Fibroblast of skin of left biceps (primary cell): ENCODE measurements at places on chromosomes 11 and 22.

- no peak for DNase-seq
Measured at GRCh38 chr11:82733444-82734119, at the start of gene FAM181B. Gene FAM181B (minus strand): TSS chr11:82733864. CDS start chr11:82733729, 135 bp downstream.

- DNase-seq = no peak
Measured at GRCh38 chr11:83035070-83035854, 36.4 kb downstream of the RAB30 start.

- DNase-seq = peak; percentile 66
Measured at GRCh38 chr11:36431429-36432092, 78.5 kb downstream of the TRAF6 start.

- no peak for DNase-seq
Measured at GRCh38 chr11:986270-986951, 50.1 kb downstream of the MUC6 start.

- no peak for DNase-seq
Measured at GRCh38 chr11:100760744-100761143, 73.7 kb downstream of the ARHGAP42 start.

- no peak for DNase-seq
Measured at GRCh38 chr11:79744941-79745340, 304.1 kb upstream of the TENM4 start.

DNA sequence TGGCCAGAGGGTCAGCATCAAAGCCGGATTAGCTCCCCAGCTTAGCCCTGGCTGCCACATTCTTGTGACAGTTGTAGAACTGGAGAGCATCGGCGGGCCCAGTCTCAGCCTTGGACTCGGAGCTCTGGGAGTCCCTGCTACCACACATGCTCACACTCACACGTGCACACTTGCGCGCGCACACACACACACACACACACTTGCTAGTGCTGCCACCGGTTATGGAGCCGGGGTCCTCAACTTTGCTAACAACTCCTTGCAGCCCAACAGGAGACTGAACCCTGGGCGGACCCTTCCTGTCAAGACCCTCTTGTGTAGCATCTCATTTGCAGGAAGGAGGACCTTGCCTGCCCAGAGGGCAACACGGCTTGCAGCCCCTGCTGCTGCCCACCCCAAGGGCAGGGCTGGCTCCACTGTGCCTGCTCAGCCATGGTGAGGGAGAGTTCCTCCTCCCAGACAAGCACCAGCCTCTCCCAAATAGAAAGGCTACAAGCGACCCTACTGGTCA is 107.6 kb downstream of the WNT7B start:
- DNase-seq = no peak

GRCh38 chr11:11403763-11404725 is 51.0 kb upstream of the CSNK2A3 start:
- peak; percentile 44 for DNase-seq

DNA sequence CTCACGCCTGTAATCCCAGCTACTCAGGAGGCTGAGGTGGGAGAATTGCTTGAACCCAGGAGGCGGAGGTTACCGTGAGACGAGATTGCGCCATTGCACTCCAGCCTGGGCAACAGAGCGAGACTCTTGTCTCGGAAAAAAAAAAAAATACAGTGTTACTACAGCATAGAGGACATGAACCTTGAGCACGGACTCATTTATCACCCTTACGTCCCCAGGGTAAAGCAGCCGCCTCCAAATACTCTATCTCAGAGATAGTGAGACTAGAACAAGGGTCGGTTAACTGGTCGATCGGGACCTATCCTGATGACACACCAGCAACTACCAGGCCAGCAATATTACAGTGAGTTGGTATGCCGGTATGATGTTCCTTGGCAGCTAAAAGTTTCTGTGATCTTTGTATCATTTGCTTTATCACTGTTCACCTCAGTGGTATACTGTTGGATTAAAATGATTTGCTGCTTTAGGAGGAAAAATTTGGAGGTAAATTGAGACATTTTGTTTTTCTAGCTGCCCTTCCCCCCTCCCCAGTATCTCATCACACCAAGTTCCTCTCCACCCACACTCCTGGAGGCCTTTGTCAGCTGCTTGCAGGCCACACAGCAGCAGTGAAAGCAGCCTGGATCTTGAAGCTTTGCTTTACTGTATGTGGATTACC is 7.0 kb upstream of the SIDT2 start:
- DNase-seq = no peak

DNA sequence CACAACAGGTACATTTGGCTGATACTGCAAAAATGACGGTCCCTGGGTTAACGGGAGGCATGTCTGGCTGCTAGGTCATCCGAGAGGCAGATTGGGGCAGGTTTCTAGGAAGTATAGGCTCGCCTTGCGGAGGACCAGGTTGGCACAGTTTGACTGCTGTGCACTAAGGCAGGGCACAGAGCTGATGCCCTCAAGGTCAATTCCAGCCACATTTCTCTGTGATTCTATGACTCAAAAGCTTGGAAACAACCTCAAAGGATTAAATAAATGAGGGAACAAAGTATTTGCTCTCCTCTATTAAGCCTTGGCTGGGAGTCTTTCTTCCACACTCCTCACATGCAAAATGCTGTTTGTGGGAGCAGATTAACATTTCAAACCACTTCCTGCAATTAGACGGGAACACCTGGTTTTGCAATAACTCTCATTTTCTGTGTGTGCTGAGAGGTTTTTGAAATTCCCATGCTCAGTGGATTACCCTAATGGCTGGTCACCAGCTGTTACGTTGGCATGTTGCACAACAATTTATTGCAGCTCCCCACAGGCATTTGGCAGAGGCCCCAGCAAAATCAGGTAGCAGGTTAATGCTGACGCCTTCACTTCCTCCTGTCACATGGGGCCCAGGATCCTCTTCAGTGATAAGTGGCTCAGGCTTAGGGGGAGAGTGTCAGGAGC is 61.0 kb upstream of the PLET1 start:
- DNase-seq = peak; percentile 57

GRCh38 chr22:46352691-46353386 is 17.3 kb downstream of the TRMU start:
- no peak for DNase-seq

- DNase-seq = peak; percentile 36
Measured at GRCh38 chr22:45009606-45010531, at the start of gene PHF21B. Gene PHF21B (minus strand): TSS chr22:45010005. CDS start chr22:45009549, 456 bp downstream.

DNA sequence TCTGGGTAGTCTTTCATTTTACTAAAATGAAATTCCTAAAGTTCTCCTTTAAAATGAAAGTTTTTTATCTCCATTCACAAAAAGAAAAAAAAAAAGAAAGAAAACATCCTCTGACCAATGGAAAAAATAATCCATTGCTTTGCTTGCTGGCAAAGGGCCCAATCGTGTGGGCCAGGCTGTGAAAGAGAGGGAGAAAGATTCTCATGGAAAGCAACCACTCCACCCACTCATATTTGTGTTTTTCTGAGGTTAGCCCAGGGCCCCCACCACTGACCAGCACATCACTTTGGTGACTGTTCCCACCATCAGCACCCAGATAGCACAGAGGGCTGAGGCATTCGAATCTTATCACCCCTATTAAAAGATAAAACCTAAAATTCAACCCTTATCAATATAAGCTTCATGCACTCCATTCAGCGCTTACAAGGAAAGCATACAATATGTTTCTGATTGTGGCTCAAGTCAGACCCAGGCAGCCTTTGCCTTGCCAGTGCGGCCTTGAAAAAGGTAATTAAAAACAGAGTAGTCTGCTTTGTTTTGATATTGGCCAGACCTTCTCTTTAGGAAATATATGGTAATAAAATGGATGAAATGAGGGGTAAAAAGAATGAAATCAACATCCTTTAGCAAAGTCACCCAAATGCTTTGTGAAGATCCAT is 192.8 kb downstream of the ETS1 start:
- DNase-seq = no peak

GRCh38 chr22:40585310-40585751 is 51.2 kb downstream of the MRTFA start:
- no peak for DNase-seq

DNA sequence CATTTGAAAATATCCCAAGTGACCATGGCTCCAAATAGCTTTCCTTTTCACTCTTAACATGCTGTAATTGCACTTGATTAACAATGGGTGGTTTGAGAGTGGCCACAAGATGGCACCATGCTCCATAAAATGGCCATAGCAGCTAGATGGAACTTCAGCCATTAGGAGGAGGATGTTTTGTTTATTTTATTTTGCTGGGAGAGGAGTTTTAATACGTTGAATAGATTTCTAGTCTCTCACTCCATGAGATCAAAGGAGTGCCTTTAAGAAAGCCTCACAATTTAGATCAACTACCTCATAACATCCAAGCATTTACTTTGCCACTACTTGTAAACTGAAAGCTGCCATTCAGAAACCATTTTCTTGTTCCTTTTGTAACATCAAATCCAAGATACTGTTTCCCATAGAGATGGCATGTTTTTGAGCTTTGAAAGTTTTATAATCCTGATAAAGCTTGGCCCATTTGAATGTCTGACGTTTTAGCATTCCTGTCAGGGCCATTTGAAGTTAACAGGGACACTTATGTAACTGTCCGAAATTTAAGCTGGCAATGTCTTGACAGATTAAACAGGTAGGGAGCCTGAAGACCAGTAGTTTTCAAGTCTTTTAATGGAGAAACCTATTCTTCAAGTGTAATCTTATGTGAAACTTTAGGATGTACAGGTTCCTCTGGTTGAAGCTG is 4.7 kb downstream of the FEN1 start:
- no peak for DNase-seq

- DNase-seq = no peak
Measured at GRCh38 chr11:110430267-110431050, 711 bp downstream of the FDX1 start.

DNA sequence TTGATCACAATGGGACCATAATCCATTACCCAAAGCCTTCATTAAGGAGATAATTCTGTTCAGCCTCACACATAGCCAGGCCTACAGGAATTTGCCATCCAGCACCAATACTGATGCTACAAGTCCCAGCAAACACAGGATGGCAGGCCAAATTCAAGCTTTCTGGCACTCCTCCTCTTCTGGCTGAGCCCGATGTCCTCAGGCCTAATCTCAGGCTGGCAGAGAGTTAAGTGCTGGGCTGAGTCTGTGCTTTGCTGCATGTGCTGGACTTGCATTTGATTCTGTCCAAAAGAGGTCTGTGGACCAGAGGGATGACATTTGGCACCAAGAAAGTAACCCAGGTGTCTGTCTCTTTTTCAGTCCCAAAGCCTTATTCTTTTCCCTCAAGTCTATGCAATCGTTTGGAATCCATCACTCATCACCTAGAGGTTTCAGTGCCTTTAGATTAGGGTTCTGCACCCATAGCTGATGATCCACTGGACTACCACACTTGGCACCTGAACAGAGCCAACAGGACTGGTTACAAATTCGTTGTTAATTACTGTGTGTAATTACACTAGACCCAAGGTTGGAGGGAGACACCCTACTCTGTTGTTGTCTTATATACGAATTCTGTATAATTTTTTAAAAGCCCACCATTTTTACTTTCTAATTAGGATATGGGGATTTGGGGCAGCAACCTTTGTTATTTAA is 19.4 kb upstream of the LIN7C start:
- DNase-seq = no peak

DNA sequence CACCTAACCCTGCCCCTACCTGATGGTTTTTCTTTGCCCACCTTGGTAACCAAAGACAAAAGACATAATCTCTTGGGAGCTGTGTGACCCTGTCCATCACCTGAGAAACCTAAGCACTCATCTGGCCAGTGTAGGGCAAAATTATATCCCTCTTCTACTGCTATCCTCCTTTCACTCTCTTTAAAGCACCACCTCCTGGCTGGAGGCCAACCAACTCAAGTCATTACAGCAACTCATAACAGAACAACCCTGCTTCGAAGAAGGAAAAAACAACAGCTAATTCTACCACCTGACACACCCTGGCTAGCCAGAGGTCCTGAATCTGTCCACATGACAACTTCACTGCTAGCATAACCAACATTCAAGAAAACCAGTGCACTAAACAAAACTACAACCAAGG is 45.5 kb downstream of the GAS2 start:
- DNase-seq = no peak

DNA sequence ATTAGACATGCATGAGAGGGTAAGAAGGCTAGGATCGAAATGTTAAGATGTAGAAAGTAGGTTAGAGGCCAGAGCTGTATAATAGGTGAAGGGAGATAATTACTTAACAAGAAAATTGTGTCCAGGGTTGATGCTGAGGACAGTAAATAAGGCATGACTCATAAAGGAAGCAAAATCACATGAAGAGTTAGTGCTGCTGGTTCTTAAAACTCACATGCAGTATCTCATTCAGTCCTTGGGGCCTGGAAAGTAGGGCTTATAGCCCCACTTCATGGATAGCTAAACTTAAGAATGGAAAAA is 130.2 kb downstream of the NCAM1 start:
- DNase-seq = no peak

DNA sequence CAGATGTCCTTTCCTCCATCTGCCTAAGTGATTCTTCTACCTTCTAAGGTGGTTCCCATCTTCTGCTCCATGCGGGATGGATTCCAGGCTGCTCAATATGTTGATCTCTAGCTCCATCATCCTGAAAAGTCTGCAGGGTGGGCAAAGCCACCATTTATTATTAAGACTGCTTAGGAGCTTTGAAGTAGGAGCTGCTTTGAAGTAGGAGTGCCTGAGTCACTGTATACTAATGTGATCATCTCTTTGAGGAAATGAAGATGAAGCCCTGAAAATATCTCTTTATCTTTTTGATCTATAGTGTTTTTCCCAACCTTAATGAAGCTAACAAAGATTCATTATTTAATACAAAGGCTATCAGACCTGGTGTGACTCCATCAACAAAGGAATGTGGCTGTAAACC is 13.1 kb downstream of the HEPHL1 start:
- DNase-seq = no peak

DNA sequence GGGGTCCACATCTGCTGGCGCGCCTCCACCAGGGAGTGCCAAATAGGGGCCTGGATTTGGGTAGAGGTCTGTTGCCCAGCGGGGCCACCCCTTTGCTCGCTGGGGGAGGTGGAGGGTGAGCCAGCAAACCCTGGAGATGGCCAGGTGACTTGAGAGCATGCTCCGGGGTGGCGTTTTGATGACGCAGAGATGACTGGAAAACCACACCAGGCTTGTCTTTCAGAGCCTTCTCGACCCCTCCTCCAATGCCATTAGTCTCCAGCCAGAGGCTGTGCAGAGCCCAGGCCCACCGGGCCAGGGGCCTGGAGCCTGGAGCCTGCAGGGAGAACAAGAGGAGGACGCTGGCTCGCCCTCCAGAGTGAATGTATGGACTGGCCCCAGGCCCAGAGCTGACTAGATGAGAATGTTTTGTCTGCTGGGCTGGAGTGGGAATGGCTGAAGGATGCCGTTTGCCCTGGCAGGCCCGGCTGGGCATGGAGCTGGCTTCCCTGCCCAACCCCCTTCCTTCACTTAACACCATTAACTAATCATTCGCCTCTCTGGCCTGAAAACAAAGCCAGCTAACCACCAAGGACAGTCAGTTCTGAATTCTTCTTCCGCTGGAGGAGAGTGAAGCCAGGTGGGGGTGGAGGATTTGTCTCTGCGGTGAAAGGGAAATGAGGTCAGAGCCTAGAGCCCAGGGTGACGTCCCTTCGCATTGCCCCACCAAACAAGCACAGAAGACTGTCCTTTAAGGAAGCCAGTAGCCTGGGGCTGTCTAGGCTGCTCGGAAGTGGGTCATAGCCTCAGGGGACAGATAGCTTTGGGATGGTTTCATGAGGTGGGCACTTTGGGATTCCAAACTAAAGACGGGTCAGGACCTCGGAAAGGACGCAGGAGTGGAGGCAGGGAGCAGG is 1.6 kb upstream of the MCAM start:
- no peak for DNase-seq

- DNase-seq = no peak
Measured at GRCh38 chr22:19238900-19239299, 52.6 kb downstream of the CLTCL1 start.
